A549 treated with CpdA at 1 μM for 4 hours (cell line): ENCODE measurements at places on chromosomes 16 and 17. TPM values are rescaled to one million over a fixed set of nuclear protein-coding genes. Genes with fewer than 3 reads are reported as not detected.

Gene OTOA
- total RNA-seq = 0.05 TPM in 2 of 5 replicates, not detected in the others

Gene CACNG5
- 0.03 TPM in 1 of 5 replicates, not detected in the others for total RNA-seq

Gene ARL5C
- total RNA-seq = not detected in 5 replicates

Gene SMIM5
- total RNA-seq = 0.43 to 0.81 TPM (median 0.52 TPM) in 5 replicates

Gene BCL6B
- not detected in 5 replicates for total RNA-seq

Gene TBC1D26
- 0.05 TPM in 1 of 5 replicates, not detected in the others for total RNA-seq

Gene CCL1
- not detected in 5 replicates for total RNA-seq

Gene TPSAB1
- total RNA-seq = not detected in 5 replicates

Gene ZNF205
- 11.3 to 15.1 TPM (median 13.2 TPM) in 5 replicates for total RNA-seq

Gene UBFD1
- 43.6 to 63.2 TPM (median 55.5 TPM) in 5 replicates for total RNA-seq

Gene SKAP1
- 0.25 to 0.26 TPM in 2 of 5 replicates, not detected in the others for total RNA-seq

Gene PYY
- total RNA-seq = 0.11 TPM in 1 of 5 replicates, not detected in the others

Gene SCN4A
- 0.03 to 0.10 TPM (median 0.07 TPM) in 5 replicates for total RNA-seq

Gene KRT27
- total RNA-seq = not detected in 5 replicates

Gene FAM171A2
- 2.4 to 4.5 TPM (median 4.1 TPM) in 5 replicates for total RNA-seq

Gene PRAC2
- not detected in 5 replicates for total RNA-seq

Gene GPT2
- total RNA-seq = 10.6 to 13.8 TPM (median 12.5 TPM) in 5 replicates

Gene OTOP2
- total RNA-seq = 0.06 to 0.17 TPM (median 0.08 TPM) in 4 of 5 replicates, not detected in the other

Gene PRR14
- total RNA-seq = 19.0 to 29.6 TPM (median 26.7 TPM) in 5 replicates

Gene CCDC200
- total RNA-seq = not detected in 5 replicates

Gene NRN1L
- total RNA-seq = 0.17 to 0.29 TPM in 2 of 5 replicates, not detected in the others

Gene MYL4
- 0.15 TPM in 1 of 5 replicates, not detected in the others for total RNA-seq

Gene DRC3
- total RNA-seq = 1.3 to 3.4 TPM (median 2.5 TPM) in 5 replicates

Gene SLC52A1
- 0.34 to 1.0 TPM (median 0.72 TPM) in 5 replicates for total RNA-seq

Gene UTS2R
- not detected in 5 replicates for total RNA-seq

Gene IL17C
- total RNA-seq = not detected in 5 replicates

Gene EVPL
- total RNA-seq = 11.9 to 17.5 TPM (median 15.2 TPM) in 5 replicates

Gene EPOP
- 11.2 to 15.0 TPM (median 14.6 TPM) in 5 replicates for total RNA-seq

Gene CPPED1
- total RNA-seq = 19.4 to 21.5 TPM (median 20.5 TPM) in 5 replicates

Gene ABCA10
- 0.08 to 0.31 TPM (median 0.24 TPM) in 5 replicates for total RNA-seq

Gene ST6GALNAC2
- 0.22 to 0.61 TPM (median 0.47 TPM) in 5 replicates for total RNA-seq

Gene NEUROD2
- total RNA-seq = 0.03 TPM in 1 of 5 replicates, not detected in the others

Gene CEP295NL
- total RNA-seq = 0.38 to 0.56 TPM (median 0.48 TPM) in 5 replicates

Gene TEX19
- total RNA-seq = 0.22 to 0.59 TPM (median 0.33 TPM) in 5 replicates

Gene CFAP97D1
- 0.02 to 0.04 TPM (median 0.03 TPM) in 3 of 5 replicates, not detected in the others for total RNA-seq

Gene SCGB1C2
- total RNA-seq = not detected in 5 replicates

Gene C17orf107
- 0.22 to 0.38 TPM (median 0.31 TPM) in 5 replicates for total RNA-seq

Gene AGRP
- not detected in 5 replicates for total RNA-seq

Gene HOXB9
- 7.7 to 9.1 TPM (median 8.1 TPM) in 5 replicates for total RNA-seq

Gene MVP
- 110 to 134 TPM (median 125 TPM) in 5 replicates for total RNA-seq
